Activated CD8-positive, alpha-beta memory T cell treated with anti-CD3 and anti-CD28 coated beads for 1 hour (primary cell): ENCODE measurements at places on chromosomes 6 and 20.

DNA sequence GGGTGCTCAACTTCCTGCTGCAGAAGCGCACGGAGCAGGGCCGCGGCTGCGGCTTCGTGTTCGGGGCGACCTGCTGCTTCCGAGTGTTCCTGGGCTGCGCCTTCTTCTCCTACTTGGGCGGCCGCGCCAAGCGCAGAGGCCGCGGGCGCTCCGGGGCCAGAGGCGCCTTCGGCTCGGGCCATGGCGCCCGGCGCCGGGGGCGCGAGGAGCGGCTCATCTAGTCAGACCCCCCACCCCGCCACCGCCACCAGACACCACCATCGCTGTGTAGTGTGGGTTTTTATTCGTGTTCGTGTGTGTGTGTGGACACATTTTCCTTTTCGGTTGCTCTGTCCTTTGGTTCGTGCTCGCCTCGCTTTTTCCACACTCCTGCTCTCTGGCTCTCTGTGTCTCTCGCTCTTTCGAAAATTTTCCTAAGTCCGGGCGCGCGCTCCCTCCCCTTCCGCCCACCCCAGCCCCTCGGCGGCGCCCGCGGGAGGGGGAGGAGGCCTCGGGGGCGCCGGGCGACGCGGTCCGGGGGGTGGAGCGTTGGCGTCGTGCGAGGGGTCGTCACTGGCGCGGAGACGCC is 38.1 kb downstream of the GNAS start:
- DNase-seq: peak; percentile 46

DNA sequence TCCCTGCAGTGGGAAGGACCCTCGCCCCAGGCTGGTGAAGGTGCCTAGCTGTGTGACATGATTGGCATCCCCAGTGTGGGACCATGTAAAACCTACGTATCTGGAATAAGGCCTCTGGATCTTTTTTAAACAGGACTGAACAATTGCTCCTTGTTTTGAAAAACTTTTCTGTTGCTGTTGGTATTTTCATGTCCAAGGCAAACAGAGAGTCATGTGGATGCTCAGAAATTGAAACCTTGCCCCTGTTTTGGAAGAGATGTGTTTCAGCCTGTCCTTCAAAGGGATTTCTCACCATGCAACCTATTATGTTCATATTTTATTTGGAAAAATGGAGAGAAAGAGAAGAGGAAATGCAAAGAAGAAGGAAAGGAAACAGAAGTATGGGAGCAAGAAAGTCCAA is 362.3 kb downstream of the PKHD1 start:
- DNase-seq: no peak

DNA sequence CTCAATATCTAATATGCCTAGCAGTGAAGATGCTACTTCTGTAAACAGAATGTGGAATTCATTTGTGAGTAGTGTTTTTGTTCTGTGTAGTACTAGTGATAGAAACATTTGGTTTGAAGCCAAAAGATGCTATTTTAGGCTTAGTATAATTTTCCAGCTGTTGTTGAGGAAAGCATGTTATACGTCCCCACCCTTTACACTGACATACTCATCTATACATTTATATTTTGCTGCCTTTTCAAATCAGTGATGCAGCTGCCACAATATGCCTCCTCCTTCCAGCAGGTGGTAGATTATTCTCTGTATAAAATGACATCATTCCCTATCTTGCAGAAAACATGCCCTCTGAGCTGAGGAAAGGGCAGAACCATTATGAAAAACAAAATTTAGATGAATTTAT is 1217.6 kb upstream of the GJE1 start:
- no peak for DNase-seq

DNA sequence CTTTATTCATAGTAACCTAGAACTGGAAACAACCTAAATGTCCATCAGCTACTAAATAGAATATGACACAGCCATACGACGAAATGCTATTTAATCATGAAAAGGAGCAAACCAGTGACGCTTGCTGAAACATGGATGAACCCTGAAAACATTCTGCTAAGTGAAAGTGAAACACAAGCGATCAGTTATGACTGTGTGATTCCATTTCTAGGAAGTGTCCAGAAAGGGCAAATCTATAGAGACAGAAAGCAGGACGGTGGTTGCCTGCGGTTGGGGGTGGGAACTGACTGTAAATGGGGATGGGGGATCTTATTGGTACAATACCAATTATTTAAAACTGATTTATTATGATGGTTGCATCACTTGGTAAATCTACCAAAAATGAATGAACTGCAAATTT is 126.8 kb downstream of the IPCEF1 start:
- DNase-seq: no peak

GRCh38 chr6:82616386-82617028 is 252.9 kb downstream of the TPBG start:
- DNase-seq: no peak

GRCh38 chr6:112997421-112998085 is 650.4 kb downstream of the RFPL4B start:
- no peak for DNase-seq

DNA sequence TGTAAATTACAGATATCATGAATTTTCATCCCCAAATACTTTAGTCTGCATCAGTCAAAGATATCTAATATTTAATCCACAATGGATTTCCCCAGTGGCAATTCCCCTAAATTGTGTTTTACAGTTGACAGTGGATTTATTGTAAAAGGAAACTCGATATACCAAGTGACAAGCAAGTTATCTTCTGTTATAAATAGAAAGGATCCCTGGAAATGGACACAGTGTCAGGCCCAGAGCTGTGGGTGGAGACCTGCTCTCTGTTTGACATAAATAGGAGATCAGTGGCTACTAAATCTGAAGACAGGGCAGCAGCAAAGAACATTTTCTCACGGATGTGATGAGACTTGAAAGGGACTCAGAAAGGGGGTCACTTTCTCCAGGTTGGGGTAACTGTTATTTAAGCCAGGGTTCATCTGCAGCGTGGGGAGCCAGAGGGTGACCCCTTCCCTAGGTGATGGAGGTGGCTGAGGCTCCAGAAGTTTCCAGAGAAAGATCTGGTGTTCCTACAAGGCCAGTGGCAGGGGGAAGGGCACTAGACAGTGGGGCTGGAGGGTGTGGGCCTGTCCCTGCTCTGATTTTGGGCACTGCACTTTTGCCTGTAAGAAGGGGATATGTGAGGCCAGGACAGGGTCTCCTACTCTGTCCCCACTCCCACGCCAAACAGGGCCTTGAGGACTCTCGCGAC is 12.3 kb upstream of the FAM110A start:
- no peak for DNase-seq

DNA sequence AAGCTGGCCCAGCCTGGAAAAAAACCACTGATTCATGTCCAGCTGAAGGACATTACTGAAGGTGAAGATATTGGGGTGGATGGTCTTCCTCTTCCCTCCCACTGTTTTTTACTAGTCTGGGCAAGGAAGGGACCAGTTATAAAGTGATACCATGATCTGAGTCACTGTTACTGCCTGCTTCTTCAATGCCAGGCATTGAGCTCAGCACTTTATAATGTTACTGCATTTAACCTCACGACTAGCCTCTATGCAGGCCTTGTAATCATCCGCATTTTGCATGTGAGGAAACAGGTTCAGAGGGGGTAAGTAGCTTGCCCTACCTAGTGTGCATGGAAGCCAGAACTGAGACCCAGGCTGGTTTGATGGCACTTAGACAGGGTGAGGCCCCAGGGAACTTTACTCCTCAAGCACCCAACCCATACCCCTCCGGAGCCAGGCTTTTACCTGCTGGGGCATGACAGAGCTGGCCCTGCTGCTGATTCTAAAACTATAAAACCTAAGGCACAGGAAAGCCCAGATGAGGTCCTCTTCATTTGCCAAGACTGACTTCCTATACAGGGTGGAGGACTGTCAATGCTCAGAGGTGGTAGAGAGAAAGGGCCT is 11.0 kb upstream of the KCNK5 start:
- DNase-seq: no peak

GRCh38 chr20:18048176-18048575 is 9.5 kb downstream of the OVOL2 start:
- no peak for DNase-seq

DNA sequence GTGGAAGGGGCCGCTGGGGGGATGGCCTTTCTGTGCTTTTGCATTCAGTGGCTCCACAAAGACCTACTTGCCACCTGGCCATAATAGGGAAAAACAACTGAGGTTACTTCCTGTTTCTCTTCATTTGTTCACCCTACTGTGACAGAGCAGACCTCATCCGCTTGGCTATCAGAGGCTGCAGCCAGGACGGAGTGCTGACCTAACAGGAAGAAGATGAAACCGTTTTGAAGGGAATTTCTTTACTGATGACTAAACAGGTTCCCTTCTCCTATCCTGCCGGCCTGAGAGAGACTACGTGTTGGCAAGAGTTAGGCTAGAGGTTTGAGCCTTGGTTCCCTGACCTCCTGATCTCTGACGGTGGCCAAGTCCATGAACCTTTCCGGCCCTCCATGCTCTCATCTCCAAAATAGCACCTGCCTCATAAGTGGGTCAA is 21.3 kb downstream of the PRR18 start:
- no peak for DNase-seq
